ENCODE measurements at places on chromosomes 11 and 22.

GRCh38 chr11:22792497-22792896, 37.1 kb downstream of the SVIP start:
- DNase-seq, result peak; percentile 27

GRCh38 chr11:1232883-1233321, 10.0 kb downstream of the MUC5B start:
- no peak for DNase-seq

DNA sequence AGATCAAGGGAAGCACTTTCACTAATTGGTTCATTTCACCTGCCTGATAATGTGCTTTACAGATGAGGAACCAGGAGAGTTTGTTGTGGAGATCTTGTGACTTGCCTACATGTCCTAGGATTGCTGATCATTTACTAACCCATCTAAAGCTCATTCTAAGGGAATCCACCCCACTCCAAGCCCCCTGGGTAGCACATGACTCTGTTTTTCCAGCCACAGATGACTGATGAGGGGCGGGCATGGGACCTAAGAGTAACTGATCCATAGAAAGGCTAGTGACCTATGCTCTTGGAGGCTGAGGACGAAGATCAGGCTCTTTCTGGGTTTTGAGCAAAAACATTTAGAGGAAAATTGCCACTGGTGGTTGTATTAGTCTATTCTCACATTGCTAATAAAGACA, 378.1 kb downstream of the CADM1 start:
- DNase-seq, result no peak

- DNase-seq, result peak; percentile 74
Observed at GRCh38 chr11:117663821-117664220, 133.2 kb downstream of the DSCAML1 start.

DNA sequence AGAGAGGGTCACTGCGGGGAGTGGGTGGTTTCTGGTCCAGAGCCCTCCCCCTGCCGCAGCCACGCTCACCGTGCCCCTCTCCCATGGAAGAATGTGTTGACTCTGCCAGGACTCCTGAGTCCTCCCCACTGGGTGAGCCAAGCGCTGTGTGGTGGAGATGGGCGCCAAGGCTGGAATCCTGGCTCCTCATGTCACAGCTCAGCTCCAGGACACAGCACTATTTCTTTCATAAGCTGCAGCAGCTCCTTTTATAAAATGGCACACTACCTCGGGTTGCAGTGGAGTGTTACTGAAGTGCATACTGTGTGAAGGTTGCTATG, 83.9 kb downstream of the FEZ1 start:
- DNase-seq, result no peak

DNA sequence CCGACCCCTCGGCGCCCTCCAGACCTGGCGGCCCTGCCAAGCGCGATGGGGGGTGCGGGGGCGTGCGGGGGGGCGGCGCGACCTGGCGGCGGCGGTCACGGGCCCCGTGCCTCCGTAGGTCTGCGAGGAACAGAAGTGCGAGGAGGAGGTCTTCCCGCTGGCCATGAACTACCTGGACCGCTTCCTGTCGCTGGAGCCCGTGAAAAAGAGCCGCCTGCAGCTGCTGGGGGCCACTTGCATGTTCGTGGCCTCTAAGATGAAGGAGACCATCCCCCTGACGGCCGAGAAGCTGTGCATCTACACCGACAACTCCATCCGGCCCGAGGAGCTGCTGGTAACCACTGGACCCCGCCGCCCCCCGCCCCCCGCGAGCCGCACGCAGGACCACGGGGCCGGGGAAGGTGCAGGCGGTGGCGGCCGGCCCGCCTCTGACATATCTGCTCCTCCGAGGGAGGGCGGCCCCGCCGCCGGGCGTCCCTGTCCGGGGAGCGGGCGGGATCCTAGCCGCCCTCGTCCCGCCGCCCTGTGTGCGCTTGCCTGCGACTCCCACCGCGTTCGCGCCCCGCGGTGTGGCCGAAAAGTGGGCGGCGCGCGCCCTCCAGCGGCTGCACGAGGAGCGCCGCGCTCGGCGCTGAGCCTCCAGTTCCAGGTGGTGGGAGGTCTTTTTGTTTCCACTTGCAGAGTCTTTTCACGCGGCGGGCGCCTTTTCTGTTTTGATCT, 2.1 kb downstream of the CCND1 start:
- peak; percentile 90 for DNase-seq

Data from muscle of back (tissue), 13 donors.